ENCODE measurements at places on chromosomes 5 and 9.

- DNase-seq, result no peak
Measured at GRCh38 chr9:122445155-122445749, 32.5 kb downstream of the OR1J1 start.

DNA sequence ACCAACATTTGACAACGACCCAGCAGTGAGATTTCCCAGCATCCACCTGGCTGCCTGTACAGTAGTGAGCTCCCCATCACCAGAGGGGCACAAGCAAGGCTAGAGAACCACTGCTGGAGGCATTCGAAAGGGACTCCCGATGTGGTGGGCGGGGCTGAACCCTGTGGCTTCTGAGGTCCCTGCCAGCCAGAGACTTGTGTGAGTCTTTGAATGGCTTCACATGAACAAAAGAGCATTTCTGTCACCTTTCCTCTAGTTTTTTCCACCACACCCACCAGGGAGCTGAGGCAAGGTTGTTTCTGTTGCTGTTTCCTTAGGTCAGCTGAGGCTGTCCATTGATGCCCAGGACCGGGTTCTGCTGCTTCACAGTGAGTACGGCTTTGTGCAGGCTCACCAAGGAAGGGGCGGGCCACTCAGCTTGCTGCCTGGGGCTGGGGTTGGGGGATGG is 15.7 kb downstream of the RGS3 start:
- DNase-seq, result no peak

GRCh38 chr5:145943674-145944121 is 7.3 kb downstream of the SH3RF2 start:
- no peak for DNase-seq

GRCh38 chr9:81069038-81069795 is 620.1 kb downstream of the TLE1 start:
- no peak for DNase-seq

- no peak for DNase-seq
Measured at GRCh38 chr5:12845549-12846159, 941.4 kb upstream of the CTNND2 start.

DNA sequence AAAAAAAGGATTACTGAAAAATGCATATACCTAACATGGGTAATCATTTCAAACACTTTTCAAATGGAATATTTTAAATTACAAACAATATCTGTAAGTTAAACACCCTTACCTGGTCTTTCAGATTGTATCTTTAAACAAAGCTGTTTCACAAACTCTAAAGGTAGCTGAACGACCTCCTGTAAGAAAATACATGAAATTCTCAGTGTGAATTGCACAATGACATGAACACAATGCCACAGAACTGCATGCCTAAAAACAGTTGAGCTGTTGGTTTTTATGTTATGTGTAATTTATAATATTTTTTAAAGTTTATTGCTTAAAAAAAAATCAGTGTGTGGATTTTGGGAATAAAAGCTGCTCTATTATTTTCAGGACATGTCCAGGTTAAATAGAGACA is 17.5 kb downstream of the IPPK start:
- DNase-seq, result no peak

DNA sequence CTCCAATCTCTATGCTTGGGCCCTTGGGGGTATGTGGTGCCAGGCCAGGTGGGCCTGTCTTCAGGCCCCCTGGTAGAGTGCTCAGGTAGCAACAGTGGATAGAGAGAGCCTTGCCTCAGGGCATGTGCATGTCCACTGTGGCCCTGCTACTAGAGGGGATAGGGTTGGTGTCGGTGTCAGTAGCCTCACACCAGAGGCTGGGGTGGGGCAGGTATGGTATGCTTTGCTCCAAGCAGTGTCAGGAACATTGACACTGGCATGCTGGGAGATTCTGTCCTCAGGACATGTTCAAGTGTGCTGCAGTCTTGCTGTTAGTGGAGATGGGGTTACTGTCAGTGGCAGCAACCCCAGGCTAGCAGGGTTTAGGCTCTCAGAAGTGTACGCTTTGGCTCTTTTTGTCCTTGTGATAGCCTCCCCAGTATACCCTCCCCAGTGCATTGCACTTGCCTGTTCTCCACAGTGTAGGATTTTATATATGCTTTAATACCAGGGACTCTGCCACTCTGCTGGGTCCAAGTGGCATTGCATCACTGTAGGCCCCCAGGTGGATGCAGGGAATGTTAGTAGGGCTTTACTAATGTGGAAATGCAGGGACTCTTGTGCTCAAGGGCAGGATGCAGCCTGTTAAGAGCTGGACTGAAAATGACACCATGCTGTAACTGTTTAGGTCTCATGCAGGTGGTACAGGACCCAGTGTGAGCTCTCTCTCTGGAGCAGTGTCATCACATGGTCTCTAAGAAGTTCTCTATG is 21.6 kb downstream of the RIC1 start:
- no peak for DNase-seq

GRCh38 chr5:94361832-94362796 is 256.3 kb downstream of the KIAA0825 start:
- DNase-seq, result no peak

GRCh38 chr5:81817980-81818379 is 67.1 kb upstream of the SSBP2 start:
- DNase-seq, result no peak

GRCh38 chr5:44321144-44321725 is 68.0 kb downstream of the FGF10 start:
- no peak for DNase-seq

DNA sequence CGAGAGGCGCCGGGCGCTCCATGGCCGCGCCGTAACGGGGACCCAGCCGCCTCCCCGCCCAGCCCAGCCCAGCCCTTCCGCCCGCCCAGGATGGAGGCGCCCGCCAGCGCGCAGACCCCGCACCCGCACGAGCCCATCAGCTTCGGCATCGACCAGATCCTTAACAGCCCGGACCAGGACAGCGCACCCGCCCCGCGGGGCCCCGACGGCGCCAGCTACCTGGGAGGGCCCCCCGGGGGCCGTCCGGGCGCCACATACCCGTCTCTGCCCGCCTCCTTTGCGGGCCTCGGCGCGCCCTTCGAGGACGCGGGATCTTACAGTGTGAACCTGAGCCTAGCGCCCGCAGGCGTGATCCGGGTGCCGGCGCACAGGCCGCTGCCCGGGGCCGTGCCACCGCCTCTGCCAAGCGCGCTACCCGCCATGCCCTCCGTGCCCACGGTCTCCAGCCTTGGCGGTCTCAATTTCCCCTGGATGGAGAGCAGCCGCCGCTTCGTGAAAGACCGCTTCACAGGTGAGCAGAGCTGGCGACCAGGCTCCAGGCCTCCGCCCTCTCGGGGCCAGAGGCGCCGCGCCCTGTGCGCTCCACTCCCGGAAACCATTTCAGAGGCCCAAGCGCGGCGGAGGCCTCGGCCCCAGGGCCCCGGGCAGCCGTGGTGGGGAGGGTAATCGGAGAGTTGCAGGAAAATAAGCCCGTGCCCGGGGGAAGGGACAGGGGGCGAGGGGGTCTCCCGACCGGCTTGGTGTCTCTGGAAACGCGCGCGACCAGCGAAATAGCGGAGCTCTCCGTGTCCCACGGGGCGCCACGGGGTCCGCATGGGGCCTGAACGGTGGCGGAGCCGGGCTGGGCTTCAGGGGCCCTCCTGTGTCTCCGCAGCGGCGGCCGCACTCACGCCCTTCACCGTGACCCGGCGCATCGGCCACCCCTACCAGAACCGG is 496 bp downstream of the TLX3 start:
- no peak for DNase-seq

DNA sequence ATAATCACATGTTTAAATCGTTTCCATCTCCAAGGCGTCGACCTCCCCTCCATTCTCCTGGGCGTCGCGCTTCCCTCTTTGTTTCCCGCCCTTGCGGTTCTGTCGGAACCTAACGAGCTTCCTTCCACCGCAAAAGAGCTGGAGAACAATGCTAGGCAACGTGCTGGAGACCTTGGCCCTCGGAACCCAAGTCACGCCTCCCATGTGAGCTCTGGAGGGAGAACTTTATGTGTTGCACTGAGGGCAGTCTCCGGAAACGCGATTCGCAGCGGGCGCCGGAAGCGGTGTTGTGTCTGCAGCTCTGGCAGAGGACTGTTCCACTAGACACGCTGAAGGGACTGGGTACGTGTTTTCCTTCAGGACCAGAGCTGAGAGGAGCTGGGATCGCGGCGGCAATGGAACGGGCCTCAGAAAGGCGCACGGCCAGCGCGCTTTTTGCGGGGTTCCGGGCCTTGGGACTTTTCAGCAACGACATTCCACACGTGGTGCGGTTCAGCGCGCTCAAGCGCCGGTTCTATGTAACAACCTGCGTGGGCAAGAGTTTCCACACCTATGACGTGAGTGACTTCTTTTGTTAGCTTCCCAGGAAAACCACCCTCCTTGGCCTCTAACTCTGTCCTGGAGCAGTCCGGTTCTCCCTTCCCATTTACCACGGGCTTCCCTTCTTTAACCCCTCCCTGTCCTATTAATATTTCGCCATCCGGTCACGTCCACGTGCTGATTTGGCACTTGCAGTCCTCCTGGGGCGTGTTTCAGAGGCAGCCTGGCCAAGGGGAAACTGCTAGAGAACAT is at the start of gene WDR36:
Gene WDR36, plus strand, starts transcription at position 287 of the 792 bp plus-strand sequence. Its CDS starts 109 bp downstream, at position 396.
- peak; percentile 85 for DNase-seq

GRCh38 chr9:84137968-84138367 is 157.4 kb downstream of the RMI1 start:
- DNase-seq, result no peak

DNA sequence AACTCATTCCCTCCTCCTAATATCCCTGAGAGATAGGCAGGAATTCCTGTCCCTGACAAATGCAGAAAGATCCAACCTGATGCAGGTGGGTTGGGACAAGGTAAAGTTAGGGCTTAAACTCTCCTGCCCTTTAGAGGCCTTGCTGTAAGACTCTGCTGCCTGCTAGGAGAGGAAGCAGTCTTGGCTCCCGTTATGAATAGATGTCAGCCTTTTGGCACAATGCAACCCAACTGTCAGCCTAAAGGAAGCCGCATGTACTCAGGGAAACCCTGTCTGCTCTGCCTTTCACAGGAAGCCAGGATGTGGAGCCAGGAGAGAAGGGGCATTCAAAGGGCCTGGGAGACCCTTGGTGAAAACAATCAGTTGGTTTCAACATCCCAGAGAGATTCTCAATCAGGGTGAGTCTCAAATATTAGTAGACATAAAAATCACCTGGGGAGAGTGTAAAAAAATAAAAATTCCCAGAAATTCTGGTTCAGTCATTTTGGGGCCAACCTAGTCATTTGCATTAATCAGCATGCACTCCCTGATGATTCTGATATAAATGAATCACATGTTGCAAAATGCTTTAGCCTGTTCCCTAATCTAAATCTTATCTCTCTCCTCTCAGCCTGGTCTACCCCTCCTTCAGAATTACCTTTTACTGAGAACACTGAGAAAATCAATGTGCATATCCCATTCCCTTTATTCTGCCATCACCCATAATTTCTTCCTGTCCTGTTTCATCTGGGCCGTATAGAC is 136.2 kb upstream of the TRIM32 start:
- no peak for DNase-seq

- no peak for DNase-seq
Measured at GRCh38 chr5:93226202-93226735, 354.8 kb downstream of the NR2F1-AS1 start.

DNA sequence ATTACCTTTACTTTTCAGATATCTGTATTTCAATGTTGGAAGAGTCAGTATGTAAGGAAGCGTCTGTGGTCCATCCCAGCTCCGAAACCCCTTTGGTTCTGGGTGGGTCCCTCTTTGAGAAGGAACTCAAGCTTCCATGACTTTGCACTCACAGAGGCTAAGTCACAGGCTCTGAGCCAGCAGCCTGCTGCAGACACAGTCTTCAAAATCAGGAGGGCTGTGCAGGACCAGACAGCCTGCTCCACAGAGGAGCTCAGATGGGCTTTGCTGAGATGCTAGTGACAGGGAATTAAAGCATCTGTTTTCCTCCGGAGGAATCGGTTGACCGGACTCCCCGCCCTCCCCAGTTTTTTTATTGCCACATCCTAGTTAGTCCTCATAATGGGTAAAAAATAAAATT is 126.4 kb upstream of the ICE1 start:
- DNase-seq, result no peak

DNA sequence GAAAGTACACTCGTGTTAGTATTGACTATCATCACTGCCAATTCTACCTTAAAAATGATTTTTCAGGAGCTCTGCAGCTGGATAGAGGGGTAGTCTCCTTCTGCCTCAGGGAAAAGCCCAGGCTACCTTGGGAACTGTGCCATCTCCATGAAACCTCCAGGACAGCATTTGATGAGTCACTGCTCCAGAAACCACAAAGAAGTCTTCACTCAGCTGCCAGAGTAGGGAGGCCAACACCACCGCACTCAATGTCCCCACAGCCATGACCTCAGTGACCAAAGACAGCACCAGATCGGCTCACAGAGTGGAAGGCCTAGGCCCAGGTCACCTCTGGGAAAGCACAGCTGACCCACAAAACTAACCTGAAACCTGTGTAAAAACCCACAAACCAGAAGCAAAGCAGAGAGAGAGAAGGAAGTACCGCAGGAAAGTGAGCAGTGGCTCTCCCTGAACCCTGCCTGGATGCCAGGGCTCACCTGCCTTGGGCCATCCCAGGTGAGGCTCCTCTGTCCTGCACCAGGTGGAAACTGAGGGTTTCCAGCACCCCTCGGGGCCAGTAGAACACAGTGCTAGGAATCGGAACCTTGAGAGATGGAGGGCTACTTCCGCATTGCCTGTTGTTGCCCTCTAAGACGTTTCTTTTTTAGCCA is 30.0 kb downstream of the S1PR3 start:
- no peak for DNase-seq

DNA sequence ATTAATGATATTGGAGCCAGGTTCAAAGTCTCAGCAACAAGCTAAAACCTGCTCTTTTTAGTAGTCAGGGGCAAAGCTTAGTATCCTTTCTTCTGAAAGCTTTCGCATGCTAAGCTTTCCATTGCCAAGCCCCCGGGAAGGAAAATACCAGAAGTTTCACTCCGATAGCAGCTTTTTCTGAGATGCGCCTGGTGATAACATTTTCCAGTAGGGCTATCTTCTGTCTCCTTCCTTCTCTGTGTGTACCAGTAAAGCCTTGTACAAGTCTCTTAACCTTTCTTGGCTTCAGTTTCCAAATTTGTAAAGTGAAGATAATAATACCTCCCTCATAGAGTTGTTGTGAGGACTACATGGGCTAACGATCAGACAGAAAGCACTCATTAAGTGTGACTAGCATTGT is 36.7 kb downstream of the DOCK8 start:
- DNase-seq, result no peak

DNA sequence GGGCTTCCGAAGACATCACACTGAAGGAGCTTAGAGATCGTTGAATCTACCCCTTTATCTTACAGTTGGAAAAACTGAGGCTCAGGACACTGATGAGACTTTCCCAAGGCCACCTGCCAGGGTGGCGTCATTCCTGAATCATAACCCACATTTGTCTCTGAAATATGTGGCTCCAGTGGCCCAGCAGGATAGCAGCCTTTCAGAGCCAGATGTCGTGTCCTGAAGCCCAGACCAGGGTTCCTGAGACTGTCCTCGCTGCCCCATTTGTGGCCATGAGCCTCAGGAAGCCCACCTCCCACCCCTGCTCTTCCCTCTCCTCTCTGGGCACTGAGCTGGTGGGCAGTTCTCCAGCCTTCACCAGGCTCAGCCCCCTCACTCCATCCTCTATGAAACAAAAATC is 2.4 kb downstream of the HMCN2 start:
- DNase-seq, result no peak

- no peak for DNase-seq
Measured at GRCh38 chr5:119655061-119655460, 25.7 kb downstream of the FAM170A start.

GRCh38 chr5:1911773-1912235 is 29.1 kb upstream of the IRX4 start:
- no peak for DNase-seq
